ENCODE measurements at places on chromosomes 1 and 21.

DNA sequence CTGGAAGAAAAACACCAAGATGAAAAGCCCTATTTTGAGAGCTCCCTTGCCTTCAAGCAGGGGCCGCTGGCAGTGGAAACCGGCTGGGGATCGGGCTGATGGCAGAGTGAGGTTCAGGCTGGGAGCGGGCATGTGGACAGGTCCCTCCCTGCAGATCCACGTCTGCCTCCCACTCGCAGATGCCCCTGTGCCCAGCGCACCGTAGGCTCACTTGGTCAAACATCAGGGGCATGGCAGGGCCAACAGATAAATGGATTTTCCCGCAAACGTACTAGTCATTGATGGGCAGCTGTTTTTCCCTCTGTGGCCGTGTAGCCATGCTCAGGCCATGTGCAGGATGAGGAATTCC lies 6.6 kb upstream of the C1orf174 start:
- no peak for DNase-seq

- DNase-seq = no peak
These were observed 546 bp downstream of the POU2F1 start for GRCh38 chr1:167221126-167221737.

GRCh38 chr1:113283914-113284313 lies 106.4 kb upstream of the MAGI3 start:
- no peak for DNase-seq

DNA sequence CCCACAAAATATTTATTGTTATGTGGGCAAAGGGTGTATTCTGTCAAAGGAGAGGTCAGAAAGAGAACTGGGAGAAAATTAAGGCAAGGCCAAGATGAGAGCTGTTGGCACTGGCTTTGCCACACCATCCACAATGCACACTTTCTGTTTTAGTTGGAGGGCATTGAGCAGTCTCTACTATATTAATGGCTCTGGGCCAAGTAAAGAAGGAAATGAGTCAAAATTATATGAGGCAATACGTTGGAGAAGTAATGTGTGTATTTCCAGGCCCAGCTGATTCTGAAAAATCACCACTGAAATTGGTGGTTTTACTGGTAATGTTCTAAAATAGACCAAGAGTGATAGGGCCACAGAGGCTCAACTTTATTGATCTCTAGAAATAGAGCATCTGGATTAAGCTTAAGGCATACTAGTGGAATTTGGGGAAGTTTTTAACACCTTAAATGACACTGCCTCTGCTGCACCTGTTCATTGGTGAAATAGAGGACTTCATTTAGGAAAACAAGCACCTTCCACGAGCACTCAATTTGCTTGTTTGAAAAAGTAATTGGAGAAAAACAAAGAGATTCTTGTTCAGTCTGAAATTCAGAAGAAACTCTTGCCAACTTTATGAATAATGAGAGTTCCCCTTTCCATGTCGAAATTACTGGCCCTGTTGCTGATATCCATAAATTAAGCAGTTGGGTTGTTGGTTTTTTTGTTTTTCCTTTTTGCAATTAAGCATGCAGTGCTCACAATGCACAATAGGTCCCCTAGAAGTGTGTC lies 424.9 kb downstream of the ADGRL2 start:
- DNase-seq = no peak

DNA sequence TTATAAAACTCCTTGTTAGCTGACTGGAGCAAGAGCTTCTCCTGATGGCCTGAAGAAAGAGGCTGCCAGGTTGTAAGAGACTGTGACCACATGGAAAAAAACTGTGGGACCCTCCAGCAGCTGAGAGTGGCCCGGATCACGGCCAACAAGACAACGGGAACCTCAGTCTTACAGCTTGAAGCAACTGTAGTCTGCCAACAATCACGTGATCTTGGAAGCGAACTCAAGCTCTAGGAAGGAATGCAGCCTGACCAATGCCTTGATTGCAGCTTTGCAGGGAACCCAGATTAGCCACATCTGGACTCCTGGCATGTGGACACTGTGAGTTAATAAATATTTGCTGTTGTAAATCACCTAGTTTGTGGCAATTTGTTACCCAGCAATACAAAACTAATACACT lies 442.6 kb upstream of the PRMT6 start:
- DNase-seq = no peak

- DNase-seq = no peak
These were observed 36.4 kb downstream of the PDC start for GRCh38 chr1:186424539-186424938.

DNA sequence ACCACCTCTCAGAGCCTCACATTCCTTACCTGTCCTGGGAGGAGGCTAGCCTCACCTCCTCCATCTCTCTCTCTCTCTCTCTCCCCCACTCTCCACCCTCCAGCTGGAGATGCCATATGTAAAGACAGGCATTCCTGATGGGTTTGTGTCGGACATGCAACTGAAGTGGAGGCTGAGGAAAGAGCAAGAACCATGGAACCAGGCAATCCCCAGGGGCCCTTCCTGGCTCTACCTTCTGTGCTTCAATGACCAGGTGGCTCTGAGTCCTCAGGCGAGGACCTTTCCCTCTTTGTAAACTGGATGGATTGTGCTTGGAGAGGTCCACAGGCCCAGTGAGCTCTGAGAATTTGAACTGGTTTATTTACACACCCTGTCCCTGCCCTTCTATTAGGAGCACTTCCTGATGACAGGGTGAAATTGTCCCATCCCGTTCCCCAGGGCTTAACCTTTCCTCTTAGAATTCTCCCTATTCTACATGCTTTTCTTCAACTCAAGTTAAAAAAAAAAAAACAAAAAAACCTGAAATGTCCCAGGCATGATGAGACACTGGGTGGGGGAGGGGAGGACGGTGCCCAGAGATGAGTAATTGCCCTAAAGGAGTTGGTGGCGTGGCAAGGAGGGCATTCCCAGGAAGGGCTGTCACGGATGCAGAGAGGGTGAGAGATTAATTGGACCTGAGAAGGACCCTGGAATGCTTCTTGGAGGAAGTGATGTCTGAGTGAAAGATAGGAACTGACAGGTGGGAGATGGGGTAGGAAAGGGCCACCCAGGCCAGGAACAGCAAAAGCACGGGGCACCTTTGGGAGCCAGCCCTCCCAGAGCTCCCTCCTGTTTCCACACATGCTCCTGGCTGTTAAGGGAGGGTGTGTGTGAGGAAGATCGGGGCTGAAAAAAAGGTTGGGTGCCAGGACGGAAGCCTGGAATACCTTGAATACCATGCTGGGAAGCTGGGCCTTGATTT lies 50.2 kb upstream of the WASF2 start:
- DNase-seq = no peak

DNA sequence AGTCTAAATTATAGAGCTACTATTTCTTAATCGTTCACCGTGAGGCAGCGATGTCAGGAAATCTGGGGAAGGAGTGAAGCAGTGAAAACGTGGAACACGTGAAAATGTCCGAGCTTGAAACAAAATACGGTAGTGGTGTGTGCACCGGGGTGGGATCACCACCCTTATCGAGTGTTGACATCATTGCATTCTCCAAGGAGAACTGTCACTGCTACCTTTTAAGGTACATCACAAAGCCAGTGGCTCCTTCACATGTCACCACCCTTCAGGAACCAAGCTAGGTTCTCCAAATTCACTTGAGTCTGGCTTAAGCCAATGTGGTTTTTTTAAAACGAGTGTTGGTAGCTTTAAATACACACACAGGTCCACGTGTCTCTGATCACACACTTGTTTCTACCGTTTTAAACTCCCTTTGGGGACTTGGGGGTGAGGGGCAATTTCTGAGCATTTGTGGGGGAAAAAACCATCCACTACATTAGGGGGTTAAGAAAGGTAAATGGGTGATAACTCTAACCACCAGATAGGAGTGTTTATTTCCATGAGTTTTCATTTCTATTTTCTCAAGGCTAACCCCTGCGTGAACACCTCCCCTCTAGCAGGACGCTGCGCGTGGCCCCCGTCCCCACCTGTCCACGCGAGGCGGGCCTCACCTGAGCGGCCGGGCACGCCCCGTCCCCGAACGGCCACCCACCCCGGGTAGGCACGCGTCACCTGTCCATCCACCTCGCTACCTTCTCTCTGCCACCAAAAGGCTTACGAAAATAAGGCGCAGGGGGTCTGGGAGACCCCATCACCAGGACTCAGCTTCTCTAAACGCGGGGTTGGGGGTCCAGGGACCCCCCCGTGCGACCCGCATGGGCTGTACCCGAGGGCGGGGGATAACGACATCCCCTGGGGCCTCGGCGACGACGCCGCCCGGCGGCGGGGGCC lies 978 bp downstream of the PRDM15 start:
- peak; percentile 39 for DNase-seq

- DNase-seq = peak; percentile 49
These were observed 27.5 kb downstream of the ATP8B2 start for GRCh38 chr1:154352581-154353459.

DNA sequence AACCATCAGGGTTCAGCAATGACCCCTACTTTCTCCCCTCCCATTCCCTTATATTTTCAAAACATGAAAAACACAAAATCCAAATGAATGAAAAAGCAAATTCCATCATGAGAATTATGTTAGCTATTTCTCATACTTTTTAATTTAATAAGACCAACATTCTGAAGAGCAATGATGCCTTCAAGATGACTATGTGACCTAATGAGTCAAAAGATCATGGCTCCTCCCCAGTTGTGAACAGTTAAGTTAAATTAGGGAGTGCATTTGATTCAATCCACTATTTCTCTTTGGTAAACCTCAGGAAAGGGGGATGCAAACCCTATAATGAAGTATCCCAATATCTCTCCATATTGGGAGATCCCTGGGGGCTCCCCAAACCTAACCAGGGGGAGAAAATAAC lies 36.5 kb downstream of the PUM1 start:
- DNase-seq = no peak

- no peak for DNase-seq
These were observed 8.4 kb upstream of the TCP10L start for GRCh38 chr21:32593690-32594089.

- no peak for DNase-seq
These were observed 43.4 kb downstream of the CNST start for GRCh38 chr1:246609632-246610031.

DNA sequence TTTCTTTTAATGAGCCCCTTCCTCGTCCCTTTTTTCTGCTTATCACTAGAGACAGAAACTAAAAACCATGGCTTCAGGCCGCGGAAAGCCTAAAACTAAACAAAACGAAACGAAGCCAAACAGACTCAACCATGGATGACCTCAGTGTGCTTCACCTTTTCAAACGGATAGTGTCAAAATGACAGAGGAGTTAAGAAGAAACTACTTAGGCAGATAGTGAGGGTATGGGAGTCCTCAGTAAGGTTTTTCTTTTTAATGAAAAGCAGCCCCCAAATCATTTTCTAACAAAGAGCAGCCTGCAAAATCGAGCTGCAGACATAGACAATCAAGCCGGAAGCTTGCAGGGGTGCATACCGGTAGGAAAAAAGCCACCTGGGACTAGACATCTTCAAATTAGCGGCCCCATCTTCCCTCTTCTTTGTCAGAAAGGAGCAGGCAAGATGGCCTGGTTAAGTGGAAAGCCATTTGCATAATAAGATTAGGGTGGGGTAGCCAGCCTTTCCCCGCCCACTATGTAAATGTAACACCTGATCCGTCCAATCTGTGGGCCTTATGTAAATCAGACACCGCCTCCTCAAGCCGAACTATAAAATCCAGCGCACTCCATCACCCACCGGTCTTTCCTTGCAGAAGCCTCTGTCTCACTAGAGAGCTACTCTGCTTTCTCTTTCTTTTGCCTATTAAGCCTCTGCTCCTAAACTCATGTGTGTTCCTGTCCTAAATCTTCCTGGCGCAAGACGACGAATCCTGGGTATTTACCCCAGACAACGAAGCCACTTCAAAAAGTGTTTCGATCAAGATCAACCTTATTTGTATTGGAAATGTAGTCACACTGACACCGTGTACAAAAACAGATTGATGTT lies 6.2 kb upstream of the ERO1B start:
- no peak for DNase-seq

DNA sequence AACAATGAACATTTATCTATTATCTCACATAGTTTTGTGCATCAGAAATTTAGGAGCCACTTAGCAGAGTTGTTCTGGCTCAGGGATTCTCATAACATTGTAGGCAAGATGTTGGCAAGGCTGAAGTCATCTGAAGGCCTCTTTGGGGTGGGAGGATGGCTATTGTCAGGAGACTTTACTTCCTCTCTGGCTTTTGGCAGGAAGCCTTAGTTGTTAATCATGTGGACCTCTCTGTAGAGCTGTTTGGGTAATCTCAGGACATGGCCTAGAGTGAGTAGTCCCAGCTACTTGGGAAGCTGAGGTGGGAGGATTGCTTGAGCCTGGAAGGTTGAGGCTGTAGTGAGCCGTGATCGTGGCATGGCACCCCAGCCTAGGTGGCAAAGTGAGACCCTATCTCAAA lies 40.2 kb downstream of the RASAL2 start:
- no peak for DNase-seq

GRCh38 chr21:44405091-44405947 lies 50.0 kb upstream of the LRRC3 start:
- DNase-seq = no peak

DNA sequence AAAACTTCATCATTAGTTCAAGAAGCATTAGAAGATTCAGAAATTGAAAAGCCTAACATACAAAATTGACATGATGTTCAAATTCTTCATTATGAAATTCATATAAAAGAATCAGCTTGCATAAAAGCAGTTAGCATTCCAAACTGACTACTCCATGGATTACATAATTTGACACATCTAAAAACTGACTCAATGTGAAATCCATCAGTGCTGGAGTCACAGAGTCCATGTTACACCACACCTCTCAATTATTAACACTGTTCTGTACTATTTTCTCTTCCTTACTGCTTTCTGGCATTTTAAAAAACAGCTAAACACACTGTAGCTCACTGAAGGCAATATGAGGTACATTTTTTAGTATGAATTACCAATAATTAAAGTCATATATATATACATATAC lies 28.0 kb downstream of the ARHGAP29 start:
- no peak for DNase-seq

GRCh38 chr1:167059045-167059808 lies 30.9 kb downstream of the GPA33 start:
- DNase-seq = peak; percentile 81

DNA sequence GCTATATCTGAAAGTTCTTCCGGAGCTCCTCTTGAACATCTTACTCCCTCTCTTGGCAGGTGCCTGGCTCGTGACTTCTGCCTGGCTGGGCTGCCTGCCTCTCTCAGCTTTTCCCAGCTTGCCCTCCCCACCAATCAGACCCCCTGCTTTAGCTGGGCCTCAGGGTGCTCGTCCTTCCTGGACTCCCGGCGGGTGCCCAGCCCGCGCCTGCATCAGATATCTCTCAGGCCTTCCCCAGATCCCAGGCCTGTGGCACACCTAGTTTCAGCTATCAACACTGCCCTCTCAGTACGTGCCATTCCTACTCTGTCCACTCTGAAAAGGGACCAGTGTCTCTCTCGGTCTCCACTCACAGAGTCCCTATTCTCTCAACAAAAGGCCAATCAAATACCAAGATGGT lies 96.5 kb upstream of the CLDN14 start:
- no peak for DNase-seq

GRCh38 chr1:42960122-42960390 lies 1.4 kb upstream of the SLC2A1 start:
- DNase-seq = no peak

DNA sequence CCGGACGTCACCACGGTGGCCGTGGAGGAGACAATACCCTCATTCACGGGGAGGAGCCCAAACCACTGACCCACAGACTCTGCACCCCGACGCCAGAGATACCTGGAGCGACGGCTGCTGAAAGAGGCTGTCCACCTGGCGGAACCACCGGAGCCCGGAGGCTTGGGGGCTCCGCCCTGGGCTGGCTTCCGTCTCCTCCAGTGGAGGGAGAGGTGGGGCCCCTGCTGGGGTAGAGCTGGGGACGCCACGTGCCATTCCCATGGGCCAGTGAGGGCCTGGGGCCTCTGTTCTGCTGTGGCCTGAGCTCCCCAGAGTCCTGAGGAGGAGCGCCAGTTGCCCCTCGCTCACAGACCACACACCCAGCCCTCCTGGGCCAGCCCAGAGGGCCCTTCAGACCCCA lies 7.0 kb downstream of the TNFRSF14 start:
- no peak for DNase-seq
